ENCODE measurements at places on chromosomes 16 and 17.

DNA sequence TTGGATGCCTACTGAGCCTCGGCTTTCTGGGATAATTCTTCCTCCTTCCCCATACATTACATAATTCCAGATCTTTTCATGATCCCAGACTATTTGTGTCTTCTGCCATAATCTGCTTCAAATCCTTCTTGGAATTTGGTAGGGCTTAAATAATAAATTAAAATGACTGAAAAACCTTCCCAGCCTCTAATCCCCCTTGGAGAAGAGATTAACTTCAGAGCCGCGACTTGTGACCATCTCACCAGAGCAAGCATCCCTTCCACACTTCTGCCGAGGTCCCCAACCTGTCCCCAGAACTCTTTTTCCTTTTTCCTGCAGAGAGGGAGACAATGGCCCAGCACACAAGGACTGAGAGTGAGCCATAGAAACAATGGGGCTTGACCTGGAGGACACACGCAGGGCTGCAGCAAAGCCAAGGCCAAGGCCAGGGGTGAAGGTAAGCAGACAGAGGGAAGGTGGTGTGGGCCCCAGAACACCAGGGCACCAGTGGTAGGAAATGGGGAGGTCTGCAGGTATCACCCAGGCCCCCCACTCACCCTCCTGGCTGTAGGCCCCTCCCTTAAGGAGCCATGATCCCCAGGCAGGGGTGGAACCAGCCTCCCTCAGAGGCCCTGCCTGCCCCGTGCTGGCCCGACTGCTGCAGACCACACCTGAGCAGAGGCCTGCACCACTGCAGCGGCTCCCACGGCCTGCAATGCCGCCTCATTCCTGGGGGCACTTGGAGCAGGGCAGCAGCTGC lies 9.6 kb upstream of the BCAR1 start:
- DNase-seq: no peak

DNA sequence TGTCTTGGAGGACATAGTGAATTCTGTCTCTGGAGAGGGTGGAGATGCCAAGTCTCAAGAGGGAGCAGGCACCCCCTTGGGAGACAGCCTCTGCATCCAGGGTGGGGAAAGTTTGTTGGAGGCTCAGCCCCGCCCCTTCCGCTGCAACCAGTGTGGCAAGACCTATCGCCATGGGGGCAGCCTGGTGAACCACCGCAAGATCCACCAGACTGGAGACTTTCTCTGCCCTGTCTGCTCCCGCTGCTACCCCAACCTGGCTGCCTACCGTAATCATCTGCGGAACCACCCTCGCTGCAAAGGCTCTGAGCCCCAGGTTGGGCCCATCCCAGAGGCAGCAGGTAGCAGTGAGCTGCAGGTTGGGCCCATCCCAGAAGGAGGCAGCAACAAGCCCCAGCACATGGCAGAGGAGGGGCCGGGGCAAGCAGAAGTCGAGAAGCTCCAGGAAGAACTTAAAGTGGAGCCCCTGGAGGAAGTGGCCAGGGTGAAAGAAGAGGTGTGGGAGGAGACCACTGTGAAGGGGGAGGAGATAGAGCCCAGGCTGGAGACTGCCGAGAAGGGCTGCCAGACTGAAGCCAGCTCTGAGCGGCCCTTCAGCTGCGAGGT lies 5.2 kb downstream of the ZNF646 start:
- DNase-seq: no peak

DNA sequence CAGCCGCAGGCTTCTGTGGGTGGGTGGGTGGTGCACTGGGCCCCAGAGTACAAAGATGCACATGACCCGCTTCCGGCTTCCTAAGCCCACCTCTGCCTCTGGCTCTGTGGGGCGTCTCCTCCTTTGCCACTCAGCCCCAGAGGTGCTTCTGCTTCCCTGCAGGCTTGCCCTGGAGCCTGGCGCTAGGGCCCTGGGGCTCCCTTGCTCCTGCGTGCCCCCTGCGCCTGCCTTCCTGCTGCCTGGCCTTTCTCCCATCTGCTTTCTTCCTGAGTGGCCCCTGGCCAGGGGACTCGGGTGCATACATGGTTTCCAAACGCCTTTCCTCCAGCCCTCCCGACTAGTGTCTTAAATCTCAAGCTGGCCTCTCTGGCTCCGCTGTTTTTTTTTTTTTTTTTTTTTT lies 3.4 kb downstream of the WWOX start:
- no peak for DNase-seq

GRCh38 chr17:1312261-1312870 lies 32.9 kb downstream of the TRARG1 start:
- DNase-seq: no peak

- DNase-seq: no peak
Measured at GRCh38 chr17:15092261-15092660, 172.9 kb downstream of the PMP22 start.

GRCh38 chr16:11759997-11760396 lies 17.3 kb upstream of the TXNDC11 start:
- no peak for DNase-seq

GRCh38 chr16:22428654-22429053 lies 54.2 kb upstream of the CDR2 start:
- DNase-seq: no peak

GRCh38 chr17:59620518-59621259 lies 994 bp downstream of the CLTC start:
- no peak for DNase-seq
